Activated CD4-positive, alpha-beta T cell treated with anti-CD3 and anti-CD28 coated beads, Interleukin-2, amount 50 U/mL, for 24 hours (primary cell): ENCODE measurements at places on chromosomes 5 and 9.

- no peak for DNase-seq
Observed at GRCh38 chr5:145189746-145190145, 645.4 kb downstream of the PRELID2 start.

GRCh38 chr9:16434526-16434925 lies 435.9 kb downstream of the BNC2 start:
- no peak for DNase-seq

DNA sequence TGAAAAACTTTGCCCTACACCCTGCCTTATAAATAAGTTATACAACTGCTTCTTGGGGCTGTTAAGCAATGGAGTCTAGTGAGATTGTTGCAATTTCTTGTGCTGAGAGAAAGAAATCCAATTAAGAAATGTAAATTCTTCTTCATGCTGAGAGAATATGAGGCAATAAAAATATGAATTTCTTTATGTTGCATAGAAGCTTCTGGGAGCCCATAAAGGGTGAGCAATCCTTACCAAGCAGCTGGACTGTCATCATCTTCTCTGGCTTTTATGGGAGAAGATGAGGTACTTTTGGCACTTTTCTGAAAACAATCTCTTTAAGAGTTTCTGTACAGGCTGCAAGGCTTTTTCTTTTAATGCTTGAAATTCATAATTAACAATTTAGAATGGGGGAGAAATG lies 204.3 kb downstream of the DMRTA1 start:
- no peak for DNase-seq

- no peak for DNase-seq
Observed at GRCh38 chr9:86752733-86753132, 194.6 kb downstream of the GAS1 start.

GRCh38 chr9:35407846-35408245 lies 82.1 kb upstream of the RUSC2 start:
- DNase-seq: no peak

DNA sequence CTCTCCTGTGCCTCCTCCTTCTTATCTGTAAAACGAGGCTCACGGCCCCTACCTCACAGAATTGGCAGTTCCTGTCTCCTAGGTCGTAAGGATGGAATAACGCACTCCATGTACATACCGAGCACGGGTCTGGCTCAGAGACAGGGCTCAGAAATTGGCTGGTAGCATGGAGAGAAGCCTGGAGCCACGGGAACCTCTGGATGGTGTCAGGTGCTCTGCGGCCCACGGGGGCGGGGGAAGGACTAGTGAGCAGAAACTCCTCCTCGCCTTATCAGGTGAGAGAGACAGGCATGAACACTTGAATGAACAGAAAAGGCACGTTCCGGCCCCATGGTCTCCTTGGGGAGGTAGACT lies 15.4 kb upstream of the C5orf47 start:
- no peak for DNase-seq

DNA sequence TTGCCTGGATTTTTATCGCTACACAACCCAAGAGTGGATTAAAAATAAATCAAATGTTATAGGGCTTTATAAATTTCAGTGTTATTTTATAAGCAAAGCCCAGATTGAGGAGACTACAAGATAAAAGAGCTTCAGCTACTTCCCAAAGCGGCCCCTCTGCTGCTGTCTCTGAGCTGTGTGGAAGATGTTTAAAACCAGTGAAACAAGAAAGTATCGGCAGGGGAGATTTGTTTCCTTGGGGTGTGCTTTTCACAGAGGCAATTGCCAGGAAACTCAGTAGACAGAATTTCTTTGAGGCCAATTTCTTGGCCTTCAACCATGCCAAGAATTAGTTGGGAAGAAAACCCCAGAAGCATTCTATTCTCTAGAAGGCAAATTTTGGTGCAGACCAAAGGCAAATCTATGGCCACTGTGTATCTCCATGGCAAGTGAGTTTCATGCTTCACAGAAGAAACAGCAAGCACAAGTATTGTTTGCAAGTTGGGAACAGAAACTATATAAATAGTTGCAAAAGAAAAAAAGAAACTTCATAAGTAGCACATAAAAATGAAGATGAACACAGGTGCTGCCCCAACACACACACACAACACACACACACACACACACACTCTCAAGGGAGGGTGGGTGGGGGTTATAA lies 197.2 kb downstream of the PARP8 start:
- no peak for DNase-seq

DNA sequence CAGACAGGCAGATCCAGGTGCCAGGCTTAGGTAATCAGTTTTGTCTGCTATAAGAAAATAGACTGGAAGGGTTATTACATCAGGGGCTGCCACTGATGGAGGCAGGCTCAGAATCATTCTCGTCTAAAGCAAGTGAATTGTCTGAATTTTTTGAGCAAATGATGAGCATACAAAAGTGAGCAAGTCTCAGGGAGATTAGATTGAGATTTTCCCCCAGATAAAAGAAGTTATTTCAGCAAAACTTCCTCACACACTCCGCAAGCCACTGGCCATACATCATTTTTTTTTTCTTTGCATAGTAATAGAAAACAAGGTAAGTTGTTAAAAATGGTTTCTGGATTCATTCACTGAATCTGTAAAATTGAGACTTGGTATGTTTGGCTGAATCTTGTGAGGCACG lies 52.9 kb downstream of the ZNF462 start:
- DNase-seq: no peak

- DNase-seq: no peak
Observed at GRCh38 chr9:16221822-16222547, 648.5 kb downstream of the BNC2 start.

DNA sequence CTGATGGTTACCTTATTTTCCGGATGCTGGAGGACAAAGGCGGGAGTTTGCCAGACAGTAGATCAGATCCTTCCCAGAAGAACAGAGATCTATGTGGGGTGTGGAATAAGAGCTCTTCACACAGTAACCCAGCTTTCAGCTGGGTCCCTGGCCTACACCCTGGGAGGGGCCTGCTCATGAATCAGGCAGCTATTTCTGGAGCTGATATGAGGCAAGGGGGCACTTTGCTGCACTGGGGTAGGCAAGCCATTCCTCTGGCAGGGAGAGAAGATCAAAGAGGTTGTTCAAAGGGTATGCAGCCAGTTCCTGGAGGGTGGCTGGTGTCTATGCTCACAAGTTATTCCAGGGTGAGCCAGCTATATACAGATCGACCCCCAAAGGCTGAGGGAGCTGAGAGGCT lies 48.6 kb downstream of the CYSTM1 start:
- no peak for DNase-seq

DNA sequence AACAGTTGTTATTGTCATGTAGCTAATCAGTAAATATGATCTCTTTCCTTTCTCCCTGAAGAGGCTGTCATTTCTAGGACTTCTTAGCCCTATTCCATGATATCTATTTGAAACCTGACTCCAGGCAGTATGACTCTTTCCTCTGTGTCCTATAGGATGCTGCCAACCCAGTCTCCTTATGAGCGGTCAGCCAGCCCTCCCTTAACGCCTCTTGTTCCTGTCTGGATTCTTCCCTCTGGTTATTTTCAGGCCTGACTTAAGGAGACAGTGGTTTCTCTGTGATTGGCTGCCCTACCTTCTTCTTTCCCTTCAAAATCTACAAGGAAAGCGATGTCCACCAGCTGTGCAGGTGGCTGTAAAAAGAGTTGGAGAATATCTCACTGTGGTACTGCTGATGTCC lies 19.4 kb upstream of the C5orf63 start:
- no peak for DNase-seq

- no peak for DNase-seq
Observed at GRCh38 chr5:171850324-171850947, 64.8 kb downstream of the SMIM23 start.

- DNase-seq: no peak
Observed at GRCh38 chr9:92944921-92945320, 2.4 kb upstream of the FGD3 start.

GRCh38 chr5:14323466-14323865 lies 180.3 kb downstream of the TRIO start:
- DNase-seq: no peak

DNA sequence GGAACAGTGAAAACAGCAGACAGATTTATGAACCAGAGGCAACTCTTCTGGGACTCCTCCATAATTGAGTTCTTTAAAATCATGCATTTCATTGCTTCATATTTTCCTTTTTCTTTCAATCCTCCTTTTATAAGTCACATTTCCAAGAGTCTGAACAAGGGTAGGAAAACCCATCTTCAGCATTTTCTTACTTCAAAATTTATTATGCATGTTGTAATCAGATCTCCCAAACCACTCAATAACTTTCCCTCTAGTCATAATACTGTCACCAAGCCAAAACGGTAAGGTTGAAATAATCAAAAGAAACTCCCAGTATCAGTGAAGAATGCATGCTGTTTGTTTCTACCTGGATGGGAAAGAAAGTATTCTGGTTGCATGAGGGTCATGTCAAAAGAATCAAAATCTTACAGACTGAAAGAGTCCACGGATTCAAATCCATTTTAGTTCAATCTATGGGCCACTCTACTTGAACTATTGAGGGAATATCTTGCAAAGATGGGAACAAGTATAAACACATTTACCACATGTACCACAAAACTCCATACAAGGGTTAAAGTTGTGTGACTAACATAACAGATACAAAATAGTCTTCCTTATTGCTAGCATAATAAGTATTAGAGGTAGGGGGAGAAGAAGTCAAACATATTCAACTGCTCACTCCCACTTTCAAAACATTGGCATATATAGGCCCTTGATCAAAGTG lies 797.3 kb downstream of the MAT2B start:
- DNase-seq: no peak

GRCh38 chr5:168624850-168625364 lies 45.7 kb upstream of the PANK3 start:
- no peak for DNase-seq

GRCh38 chr9:87601595-87601994 lies 103.9 kb downstream of the DAPK1 start:
- DNase-seq: no peak

GRCh38 chr5:89147031-89147430 lies 264.0 kb upstream of the MEF2C start:
- no peak for DNase-seq

- DNase-seq: no peak
Observed at GRCh38 chr5:150639377-150639692, 1.1 kb upstream of the SYNPO start.

DNA sequence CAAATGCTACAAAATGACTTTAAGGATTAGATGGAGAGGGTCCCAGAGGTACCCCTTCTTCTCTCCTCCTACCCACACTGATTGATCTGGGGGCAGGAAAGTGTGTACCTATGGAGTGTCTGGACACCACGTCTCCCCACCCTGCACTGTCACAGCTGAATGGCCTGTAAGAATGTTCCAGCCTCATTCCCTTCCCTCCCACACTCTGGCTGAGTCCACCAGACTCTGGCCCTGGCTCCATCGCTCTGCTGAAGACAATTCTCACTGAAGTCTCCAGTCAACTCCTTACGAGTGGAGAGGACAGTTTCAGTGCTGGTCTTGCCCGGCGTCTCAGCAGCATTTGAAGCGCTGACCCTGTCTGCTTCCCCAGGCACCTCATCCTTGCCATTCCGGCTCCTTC lies 105.8 kb downstream of the TTLL11 start:
- no peak for DNase-seq

DNA sequence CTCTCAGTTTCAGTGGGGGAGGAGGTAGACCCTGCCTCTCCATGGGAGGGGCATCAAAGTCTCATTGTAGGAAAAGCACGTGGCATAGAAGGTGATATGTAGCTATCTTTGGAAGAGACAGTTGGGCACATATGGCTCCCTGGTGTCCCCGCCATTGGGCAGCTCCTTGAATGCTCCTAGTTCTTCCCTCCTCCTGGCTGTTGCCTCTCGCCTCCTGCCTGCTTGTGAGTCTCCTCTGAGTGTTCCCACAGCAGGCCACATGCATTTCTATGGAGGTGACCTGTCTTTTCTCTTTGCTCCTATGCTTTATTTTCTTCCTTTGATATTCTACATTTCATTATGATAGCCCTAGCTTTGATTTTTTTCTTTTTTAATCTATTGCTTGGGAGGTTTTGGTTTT lies 138.5 kb downstream of the ARHGAP26 start:
- no peak for DNase-seq

DNA sequence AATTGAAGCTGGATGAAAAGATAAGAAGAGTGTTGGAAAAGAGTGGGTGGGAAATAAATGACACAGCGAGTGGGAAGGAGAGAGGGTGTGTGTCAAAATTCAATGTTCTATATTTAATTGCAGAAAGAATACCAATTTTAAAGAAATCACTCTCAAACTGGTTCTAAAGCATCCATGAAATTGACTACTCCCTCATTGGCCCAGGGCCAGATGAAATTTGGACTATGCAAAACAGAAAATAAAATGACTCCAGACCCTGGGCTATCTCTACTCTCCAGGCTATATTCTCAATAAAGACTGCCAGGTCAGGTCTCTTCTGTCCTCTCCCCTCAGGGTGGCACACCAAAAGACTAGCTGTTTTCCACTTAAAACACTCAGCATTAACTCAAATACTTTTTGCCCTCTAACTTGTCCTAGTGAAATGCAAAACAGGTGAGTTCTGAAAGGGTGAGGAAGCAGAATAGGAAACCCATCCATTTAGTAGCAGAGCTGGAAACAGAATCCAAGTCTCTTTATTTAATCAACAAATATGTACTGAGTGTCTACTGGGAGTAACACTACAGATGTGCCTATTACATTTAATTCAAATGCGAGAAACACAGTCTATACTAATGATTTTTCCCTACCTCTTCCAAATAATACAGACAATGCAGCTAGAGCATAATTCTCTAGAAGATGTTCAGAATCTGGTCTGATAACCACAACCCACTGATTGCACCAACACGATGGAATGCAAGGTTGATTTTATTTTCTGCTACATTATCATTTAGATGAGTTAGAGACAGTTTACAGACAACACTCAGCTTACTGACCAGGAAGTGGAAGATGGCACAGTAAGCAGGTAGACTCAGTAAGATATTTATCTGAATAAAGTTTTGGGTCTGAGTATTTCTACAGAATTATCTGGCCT lies 42.1 kb downstream of the EFCAB9 start:
- DNase-seq: no peak

DNA sequence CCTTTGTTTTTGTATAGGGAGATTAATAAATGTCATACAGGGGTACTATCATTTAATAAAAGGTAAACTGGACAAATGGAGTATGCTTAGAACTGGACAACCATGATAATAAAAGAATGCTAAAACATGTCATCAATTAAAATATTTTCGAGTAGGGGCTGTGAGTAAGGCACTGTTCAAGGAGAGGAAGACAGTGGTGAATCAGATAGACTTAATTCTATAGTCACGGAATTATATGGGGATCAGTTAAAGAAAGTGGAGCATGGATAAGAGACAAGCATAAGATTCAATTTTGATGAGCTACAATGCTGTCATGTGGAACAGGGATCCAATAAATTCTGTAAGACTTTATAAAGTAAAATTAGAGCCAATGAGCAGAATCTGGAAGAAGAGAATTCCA lies 104.5 kb downstream of the HMHB1 start:
- DNase-seq: no peak

- DNase-seq: no peak
Observed at GRCh38 chr9:134708672-134709038, 67.1 kb downstream of the COL5A1 start.

DNA sequence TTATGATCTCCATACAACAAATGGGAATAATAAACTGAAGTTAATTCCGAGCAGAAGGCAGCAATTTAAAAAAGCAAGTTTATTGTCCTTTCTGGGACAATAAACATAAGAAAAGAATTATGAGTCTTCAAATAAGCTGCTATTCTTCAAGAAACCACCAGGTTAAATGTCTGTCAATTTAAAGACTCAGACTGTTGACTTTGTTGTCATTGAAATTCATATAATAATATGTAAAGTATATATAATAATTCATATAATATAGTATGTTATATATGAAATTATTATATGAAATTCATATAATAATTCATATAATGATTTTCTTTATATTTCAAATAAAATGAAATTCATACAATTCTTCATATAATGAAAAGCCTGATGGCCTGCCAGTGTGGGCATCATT lies 497.5 kb upstream of the RGMB start:
- no peak for DNase-seq
